ENCODE measurements at places on chromosomes 12 and 14.
A peak's percentile ranks its signal among the peaks of the same experiment; 100 is the strongest.

- no peak for DNase-seq
Measured at GRCh38 chr14:73859145-73859544, 7.5 kb downstream of the PTGR2 start.

DNA sequence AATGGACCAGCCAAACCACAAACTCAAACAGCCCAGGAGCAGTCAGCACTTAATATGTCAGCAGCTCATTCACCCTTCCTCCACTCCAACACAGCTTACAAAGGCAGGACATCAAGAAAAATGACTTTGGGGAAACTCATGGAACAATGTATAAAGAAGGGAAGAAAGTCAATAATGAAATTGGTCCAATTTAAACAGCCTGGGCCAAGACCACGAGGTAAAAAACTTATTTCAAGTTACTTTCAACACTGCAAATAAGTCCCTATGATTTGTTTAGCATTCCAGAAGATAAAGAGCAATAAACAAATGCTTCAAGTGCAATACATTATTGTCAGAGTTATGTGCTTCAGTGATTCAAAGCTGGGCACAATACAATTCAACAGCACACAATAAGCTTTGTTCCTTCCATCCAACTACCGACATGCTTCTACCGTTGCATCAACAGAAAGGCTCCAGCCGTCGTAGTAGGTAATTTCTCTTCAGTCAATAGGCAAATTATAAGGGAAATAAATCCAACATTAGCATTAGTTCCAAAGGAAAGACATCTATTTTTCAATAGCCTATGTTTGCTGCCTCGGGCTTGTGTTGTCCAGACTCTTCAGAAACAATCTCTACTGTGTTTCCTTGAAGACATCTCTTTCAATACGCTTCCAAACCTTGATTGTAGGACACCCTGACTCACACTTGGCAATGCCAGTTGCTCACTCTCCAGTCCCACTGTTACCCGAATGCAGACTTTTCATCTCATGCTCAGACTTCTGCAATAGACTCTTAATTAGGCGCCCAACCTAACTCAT is 225.7 kb downstream of the NUAK1 start:
- no peak for DNase-seq

- DNase-seq = peak; percentile 58
Measured at GRCh38 chr12:96294831-96295230, 100.7 kb downstream of the ELK3 start.

GRCh38 chr14:104707608-104708595 is 16.1 kb upstream of the ADSS1 start:
- no peak for DNase-seq

DNA sequence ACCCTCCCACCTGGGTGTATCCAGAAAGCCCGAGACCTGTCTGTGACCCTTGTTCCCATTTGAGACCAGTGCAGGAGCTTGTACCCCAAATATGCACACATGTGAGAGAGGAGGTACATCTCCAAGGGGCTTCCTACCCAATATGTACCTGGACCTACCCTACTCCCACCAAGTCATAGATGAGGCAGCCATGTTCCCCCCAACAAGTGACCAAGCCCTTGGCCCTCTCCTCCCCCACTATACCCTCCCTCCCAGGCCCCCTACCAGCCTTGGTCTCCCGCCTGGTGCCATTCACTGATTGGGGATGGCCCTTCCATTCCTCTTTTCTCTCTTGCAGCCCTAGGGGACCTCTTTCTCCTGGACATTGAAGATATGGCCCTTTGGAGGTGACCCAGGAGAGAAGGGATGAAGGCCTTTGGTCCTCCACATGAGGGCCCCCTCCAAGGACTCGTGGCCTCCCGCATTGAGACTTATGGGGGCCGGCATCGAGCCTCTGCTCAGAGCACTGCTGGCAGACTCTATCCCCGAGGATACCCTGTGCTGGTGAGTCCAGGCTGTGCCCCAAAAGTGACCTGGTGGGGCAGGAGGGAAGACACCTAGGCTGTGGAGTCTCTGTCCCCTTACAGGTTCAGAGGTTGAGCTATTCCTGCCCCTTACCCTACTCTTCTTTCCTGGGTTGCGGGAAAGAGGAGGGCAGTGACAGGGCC is 1.5 kb downstream of the PLEKHG6 start:
- DNase-seq = no peak

GRCh38 chr12:40137252-40137651 is 31.4 kb upstream of the SLC2A13 start:
- DNase-seq = peak; percentile 18

GRCh38 chr14:38405851-38406635 is 150.2 kb upstream of the CLEC14A start:
- no peak for DNase-seq

DNA sequence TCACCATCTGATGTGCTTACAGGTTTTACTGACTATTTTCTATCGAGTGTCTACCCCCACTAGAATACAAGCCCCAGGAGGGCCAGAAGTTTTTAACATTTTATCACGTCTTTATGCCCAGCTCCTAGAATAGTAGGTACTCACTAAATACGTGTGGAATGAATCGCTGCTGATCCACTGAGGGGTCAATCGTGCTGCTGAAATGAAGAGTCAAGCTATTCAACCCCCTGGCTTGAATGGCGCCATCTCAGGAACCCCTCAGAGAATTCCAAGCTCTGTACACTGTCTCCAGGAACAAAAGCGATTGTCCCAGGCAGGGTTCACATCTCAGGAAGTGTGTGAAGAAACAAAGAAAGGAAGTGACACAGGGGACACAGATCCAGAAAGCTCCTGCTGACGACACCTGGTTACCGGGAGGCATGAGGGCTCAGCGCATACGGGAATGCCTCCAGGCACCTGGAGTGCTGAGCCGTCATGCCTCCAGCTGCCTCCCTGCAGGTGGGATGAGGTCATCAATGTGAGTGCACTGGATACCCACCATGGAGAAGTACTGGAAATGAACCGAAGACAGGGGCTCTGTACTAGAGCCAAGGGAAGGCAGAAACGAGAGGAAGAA is 45.6 kb downstream of the PITPNM2 start:
- no peak for DNase-seq

GRCh38 chr12:122048151-122048550 is 26.5 kb downstream of the BCL7A start:
- DNase-seq = no peak

- no peak for DNase-seq
Measured at GRCh38 chr12:99427104-99427503, 220.4 kb upstream of the GARIN6 start.

GRCh38 chr12:42677461-42677860 is 87.9 kb upstream of the PRICKLE1 start:
- DNase-seq = no peak

GRCh38 chr12:131103669-131104462 is 150.2 kb downstream of the ADGRD1 start:
- DNase-seq = no peak

- peak; percentile 47 for DNase-seq
Measured at GRCh38 chr12:62123721-62124203, 136.4 kb upstream of the USP15 start.

GRCh38 chr12:62512901-62513300 is 46.3 kb downstream of the MON2 start:
- no peak for DNase-seq

- no peak for DNase-seq
Measured at GRCh38 chr12:46364777-46365580, 7.6 kb downstream of the SLC38A2 start.

- no peak for DNase-seq
Measured at GRCh38 chr12:68157380-68157779, 2.2 kb downstream of the IFNG start.

- DNase-seq = no peak
Measured at GRCh38 chr12:121729021-121729420, 16.5 kb downstream of the TMEM120B start.

- DNase-seq = no peak
Measured at GRCh38 chr14:104462651-104463630, 116.6 kb upstream of the C14orf180 start.

GRCh38 chr12:119314290-119314689 is 20.2 kb upstream of the CCDC60 start:
- DNase-seq = no peak

DNA sequence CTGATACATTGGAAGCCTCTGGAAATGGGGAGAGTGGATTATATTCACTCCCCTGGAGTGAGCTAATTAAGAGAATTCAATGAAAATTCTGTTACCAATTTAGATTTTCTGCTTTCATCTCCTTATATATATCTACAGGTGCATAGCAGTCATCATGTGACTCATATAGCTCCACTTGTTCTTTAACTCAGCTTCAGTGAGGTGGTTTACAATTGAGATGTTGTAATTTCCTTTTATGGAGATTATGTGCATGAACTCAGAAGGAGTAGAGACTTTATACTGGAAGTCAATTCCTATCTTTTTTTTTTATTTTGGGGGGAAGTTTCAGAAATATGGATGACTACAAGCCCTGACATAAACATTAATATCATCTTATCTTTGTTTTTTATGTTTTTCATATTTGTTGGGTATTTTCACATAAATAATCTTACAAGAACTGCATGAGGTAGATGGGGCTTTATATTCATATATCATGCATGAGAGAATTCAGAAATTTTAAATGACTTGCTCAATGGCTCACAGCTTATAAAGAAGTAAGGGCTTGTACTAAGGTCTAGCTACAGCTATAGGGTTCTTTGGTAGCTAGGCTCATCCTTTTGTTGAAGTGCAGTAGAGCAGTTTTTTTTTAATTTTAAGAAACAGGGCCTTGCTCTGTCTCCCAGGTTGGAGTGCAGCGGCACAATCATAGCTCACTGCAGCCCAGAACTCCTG is 92.3 kb upstream of the SCAF11 start:
- DNase-seq = no peak

DNA sequence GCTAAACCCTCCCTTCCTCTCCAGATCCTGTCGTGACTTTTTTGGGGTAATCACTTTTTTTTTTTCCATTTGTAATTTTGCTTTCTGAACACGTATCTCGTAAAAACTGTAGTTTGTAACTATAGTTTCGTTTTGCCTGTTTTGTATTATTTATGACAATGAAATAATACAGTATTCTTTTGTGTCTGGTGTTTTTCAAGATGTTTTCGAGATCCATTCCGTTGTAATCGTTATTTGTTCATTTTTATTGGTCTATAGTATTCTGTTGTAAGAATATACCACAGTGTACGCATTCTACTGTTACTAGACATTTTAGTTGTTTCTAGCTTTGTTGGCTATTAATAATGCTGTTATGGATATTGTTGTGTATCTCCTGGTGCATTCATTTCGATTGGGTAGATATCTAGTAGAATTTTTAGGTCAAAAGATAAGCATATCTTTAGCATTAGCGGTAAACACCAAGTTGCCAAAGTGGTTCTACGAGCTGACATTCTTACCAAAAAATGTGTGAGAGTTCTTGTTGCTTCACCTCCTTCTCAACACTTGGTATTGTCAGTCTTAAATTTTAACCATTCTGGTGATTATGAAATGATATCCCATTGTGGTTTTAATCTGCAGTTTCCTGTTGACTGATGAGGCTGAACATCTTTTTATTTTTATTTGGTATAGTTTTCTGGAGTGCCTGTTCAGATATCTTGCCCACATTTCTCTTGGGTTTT is 92.3 kb upstream of the EVL start:
- DNase-seq = no peak

- no peak for DNase-seq
Measured at GRCh38 chr14:103504991-103505565, 17.6 kb downstream of the CKB start.

- DNase-seq = no peak
Measured at GRCh38 chr12:110768960-110769359, 26.3 kb upstream of the PPP1CC start.

DNA sequence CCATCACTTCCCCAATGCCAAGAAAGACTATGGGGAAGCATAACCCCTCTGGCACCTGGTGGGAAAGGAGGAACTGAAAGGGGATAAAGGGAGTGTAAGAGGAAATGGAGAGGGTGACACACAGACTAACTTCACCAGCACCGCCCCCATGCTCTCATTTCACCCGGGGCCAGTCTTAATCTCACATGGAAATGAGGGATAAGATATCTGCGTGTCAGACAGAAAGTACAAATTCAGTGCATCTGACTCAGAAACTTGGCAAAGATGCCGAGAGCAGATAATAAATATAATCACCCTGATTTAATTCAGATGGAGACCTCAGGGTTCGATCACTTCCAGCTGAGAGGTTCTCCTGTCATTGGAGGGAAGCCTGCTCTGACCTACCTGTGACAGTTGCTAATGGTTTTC is 191.6 kb downstream of the DUSP6 start:
- peak; percentile 75 for DNase-seq

All from RPMI8226 (cell line).